ENCODE measurements at places on chromosomes 7 and 10. TPM values are rescaled to one million over a fixed set of nuclear protein-coding genes. Genes with fewer than 3 reads are reported as not detected.
A peak's percentile ranks its signal among the peaks of the same experiment; 100 is the strongest.

- no peaks in the 10 kb centered on the region for H3K4me1 ChIP-seq
- H3K27ac ChIP-seq: no peak overlapping the region
- H3K4me3 ChIP-seq: no peak overlapping the region
- no peaks in the 10 kb centered on the region for H3K36me3 ChIP-seq
Measured at GRCh38 chr7:142923391-142923790, 10.2 kb downstream of the TRPV5 start.

DNA sequence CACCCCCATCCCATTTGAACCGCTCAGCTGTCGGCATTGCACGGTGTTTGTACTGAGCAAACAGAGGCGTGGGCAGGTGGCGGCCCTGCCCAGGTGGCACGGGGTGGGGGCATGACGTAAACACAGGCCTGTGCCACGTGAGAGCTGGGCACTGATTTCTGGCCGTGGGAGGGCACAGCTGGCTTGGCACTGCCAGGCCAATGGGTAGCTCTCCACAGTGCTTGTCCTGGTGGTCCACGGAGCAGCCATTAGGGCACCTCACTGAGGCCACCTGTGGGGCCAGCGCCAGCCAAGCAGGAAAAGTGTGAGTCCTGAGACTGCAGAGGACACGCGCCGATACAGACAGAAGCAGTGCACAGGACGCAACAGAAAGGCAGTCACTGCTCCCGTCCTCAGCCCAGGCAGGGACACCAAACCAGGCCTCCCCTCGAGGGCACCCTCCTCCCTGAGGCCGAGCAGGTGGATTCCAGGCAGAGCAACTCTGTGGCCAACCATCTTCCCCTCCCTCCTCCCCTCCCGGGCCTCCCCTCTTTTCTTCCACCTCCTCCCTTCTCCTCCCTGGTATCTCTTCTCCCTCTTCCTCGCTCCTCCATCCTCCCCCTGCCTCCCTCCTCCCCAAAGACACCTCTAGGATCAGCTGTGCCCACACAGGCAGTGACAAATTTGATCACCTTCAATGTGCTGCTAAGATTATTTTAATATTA is 258.7 kb downstream of the ELFN1 start:
- no peak overlapping the region for H3K4me3 ChIP-seq
- peaks cover 12% of the 10 kb centered on the region for H3K4me1 ChIP-seq
- DNase-seq: no peak
- H3K27ac ChIP-seq: no peak overlapping the region
- H3K36me3 ChIP-seq: no peaks in the 10 kb centered on the region

DNA sequence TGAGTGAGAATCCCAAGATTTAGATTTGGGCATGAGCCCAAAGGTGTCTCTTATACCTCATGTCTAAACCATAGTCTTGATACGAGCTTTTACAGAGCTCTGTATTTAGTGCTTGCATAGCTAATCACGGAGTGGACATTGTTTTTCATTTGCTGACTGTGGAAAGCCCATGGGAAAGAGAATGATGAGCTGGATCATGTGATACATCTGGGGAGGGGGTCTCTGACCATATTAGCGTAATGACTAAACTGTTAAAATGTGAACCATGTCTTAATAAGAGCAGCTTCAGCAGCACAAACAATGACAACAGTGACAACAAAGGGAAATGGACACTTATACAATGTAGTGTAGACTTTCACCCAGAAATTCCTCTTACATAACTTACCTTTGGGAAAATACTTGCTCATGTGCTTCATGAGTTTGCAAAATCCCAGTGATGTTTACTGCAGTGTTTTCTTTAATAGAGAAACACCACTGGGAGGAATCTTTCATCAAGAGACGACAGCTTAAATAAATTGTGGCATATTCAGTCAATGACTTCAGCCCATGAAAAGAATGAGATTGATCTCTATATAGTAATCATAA is 44.0 kb upstream of the ITGB1 start:
- no peaks in the 10 kb centered on the region for H3K27me3 ChIP-seq
- peaks cover 6% of the 10 kb centered on the region for H3K4me1 ChIP-seq
- no peak overlapping the region for H3K27ac ChIP-seq
- no peak for DNase-seq

- H3K36me3 ChIP-seq: no peaks in the 10 kb centered on the region
- no peak overlapping the region for H3K27ac ChIP-seq
- DNase-seq: no peak
- no peak overlapping the region for H3K4me3 ChIP-seq
Measured at GRCh38 chr10:53025172-53025711, 252.7 kb upstream of the MBL2 start.

DNA sequence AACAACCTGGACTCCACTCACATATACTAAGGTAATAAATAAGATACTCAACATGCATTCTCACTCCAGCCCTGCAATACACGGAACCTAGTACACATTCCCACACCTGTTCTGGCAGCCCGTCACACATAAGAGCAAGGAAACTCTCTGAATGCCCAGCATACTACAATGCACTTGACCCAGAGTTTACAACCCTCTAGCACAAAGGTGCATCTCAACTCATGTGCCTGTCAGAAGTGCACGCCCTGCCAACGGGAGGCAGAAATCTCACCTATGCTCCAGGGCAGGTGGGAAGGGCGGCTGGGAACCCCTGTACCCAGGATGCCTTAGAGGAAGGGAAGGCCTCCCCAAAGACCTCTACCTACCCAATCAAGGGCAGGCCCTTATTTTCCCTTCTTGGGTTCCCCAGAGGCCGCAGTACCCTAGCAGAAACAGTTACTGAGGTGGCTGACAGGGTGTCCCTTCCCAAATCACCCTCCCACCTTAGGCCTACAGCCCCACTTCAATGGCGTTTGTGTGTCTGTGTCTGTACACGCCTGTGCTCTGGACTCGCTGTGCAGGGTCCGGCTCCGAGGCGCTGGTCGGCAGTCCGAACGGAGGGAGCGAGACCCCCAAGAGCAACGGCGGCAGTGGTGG is 2.0 kb downstream of the EVX1 start:
- no peaks in the 10 kb centered on the region for H3K27me3 ChIP-seq
- DNase-seq: no peak
- H3K4me3 ChIP-seq: no peak overlapping the region
- H3K4me1 ChIP-seq: peaks cover 21% of the 10 kb centered on the region

- no peak for DNase-seq
- H3K36me3 ChIP-seq: no peaks in the 10 kb centered on the region
- H3K27me3 ChIP-seq: no peaks in the 10 kb centered on the region
- H3K27ac ChIP-seq: no peak overlapping the region
- H3K4me3 ChIP-seq: no peak overlapping the region
Measured at GRCh38 chr7:50664937-50665336, 99.7 kb upstream of the DDC start.

DNA sequence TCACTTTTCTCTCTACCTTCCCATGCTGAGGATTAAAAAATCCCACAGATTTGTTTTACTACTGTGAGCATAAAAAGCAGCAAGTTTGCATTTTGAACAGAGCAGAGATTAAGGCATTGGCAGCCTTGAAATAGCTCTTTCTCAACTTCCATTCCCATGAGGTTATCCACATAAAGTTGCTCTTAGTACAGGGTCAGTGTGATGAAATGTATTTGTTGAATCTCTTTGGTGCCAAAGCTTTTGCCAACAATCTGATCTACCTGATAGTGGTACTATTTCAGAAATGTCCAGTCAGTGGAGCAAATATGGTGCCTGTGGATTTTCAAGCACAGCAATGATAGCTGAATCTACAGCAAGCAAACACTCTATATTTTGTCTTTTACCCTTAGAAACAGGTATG is 254.8 kb downstream of the INHBA start:
- H3K36me3 ChIP-seq: no peaks in the 10 kb centered on the region
- no peak overlapping the region for H3K4me3 ChIP-seq
- peaks cover 16% of the 10 kb centered on the region for H3K4me1 ChIP-seq
- peak overlapping the region; percentile 16 for H3K27ac ChIP-seq

DNA sequence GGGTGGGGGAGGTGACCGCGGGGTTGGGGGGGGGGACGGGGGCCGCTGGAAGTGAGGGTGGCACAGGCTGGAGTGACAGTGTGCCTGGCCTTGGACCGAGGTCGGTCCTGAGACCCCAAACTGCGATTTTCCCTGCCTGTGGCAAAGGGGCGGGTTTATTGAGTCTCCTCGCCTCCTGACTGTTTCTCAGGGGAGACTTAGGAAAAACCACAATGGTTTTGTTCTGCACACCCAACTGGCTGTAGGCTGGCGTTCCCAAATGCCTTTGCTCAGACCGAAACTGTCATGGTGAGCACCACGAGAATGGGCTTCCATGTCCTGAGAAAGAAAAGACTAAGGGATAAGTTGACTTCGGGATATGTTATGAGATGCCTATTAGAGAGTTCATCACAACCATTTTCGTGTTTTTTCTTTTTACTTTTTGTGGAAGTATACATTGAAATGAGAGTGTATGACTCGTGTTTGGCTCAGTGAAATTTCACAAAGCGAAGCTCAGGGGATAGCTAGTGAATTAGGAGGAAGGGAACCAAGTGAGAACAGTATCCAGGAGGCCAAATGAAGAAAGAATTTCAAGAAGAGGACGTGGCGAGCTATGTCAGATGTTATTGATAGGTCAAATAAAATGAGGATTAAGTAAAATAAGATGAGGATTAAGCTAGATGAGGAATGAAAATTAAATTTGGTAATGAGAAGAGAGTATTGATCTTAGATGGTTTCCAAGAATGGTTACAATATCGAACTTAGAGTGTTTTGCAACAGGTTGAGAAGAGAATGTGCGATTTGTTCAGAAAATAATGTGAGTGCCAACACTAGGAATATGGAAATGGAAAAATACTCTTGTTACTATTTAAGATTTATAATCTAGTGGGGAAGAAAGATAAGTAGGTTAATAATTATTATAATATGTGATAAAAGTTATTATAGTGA is 918 bp downstream of the NET1 start:
- peaks cover 6% of the 10 kb centered on the region for H3K4me1 ChIP-seq
- H3K36me3 ChIP-seq: no peaks in the 10 kb centered on the region
- no peak for DNase-seq
- no peaks in the 10 kb centered on the region for H3K27me3 ChIP-seq
- peak overlapping the region; percentile 83 for H3K4me3 ChIP-seq

- DNase-seq: no peak
- H3K36me3 ChIP-seq: no peaks in the 10 kb centered on the region
- H3K4me1 ChIP-seq: no peaks in the 10 kb centered on the region
- no peak overlapping the region for H3K27ac ChIP-seq
- H3K4me3 ChIP-seq: no peak overlapping the region
- H3K27me3 ChIP-seq: no peaks in the 10 kb centered on the region
Measured at GRCh38 chr7:79217468-79217867, 236.0 kb downstream of the MAGI2 start.

Gene SPDYE2
- total RNA-seq: 5.4 TPM

- H3K27me3 ChIP-seq: no peaks in the 10 kb centered on the region
- H3K27ac ChIP-seq: no peak overlapping the region
- no peak overlapping the region for H3K4me3 ChIP-seq
- peak; percentile 32 for DNase-seq
- H3K36me3 ChIP-seq: no peaks in the 10 kb centered on the region
Measured at GRCh38 chr10:12418000-12418399, 68.7 kb downstream of the CAMK1D start.

Gene MAGI2
- 13.1 TPM for total RNA-seq

DNA sequence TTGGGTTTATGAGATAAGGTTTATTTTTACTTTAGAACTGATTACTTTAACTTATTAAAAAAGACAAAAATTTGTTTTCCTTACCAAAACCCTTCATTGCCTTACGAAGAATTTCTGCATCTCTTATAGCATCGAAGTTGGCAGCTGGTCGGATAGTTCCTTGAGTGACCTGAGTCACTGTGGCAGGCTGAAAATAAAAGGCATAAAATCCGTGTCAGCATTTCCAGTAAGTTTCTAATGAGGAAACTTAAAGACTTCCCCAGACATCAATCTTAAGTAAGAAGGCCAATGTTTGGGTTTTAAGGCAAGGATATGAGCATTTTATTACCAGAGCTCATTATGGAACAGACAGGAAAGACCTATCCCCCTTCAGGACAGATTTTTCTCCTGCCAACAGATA is 25.6 kb downstream of the ANXA7 start:
- peaks cover 7% of the 10 kb centered on the region for H3K36me3 ChIP-seq
- DNase-seq: no peak
- H3K27me3 ChIP-seq: no peaks in the 10 kb centered on the region
- no peaks in the 10 kb centered on the region for H3K4me1 ChIP-seq
- no peak overlapping the region for H3K27ac ChIP-seq
